ENCODE measurements at places on chromosomes 1 and 21.

DNA sequence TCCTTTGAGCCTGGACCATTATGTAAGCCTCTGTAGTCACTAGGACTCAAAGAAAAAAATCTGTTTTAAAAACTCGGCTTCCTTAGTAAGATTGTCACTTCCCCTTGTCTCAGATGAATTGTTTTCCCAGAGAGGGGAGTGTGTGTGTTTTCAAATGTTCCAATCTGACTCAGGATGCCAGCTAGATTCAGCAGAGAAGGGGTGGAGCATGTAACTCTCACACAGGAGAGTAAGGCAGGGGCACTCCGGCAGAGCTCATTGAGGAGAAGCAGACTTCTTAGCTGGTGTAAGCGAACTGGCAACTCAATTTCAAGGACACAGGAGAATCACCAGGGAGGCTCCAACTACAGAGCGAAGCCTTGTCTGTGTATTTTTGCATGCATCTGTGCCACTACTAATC is 623.2 kb downstream of the LMO4 start:
- DNase-seq: no peak

DNA sequence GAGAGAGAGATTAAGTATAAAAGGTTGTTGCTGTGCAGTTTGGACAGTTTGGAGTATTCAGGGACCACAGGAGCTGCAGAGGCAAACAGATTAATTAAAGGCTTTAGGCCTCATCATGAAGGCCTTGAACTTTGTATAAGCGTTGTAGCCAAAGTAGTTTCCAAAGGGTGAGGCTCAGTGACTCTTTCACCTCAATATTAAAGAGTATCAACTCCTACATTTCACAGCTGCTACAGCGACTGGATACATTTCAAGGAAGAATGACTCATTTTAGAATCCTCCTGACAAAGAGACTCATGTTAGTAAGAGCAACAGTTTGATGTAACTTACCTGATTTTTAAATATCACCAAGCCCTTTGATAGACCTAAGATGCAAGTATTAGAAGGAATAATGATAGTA is 355.5 kb downstream of the HLX start:
- no peak for DNase-seq

- no peak for DNase-seq
These were observed 25.7 kb downstream of the C21orf91 start for GRCh38 chr21:17793246-17794123.

DNA sequence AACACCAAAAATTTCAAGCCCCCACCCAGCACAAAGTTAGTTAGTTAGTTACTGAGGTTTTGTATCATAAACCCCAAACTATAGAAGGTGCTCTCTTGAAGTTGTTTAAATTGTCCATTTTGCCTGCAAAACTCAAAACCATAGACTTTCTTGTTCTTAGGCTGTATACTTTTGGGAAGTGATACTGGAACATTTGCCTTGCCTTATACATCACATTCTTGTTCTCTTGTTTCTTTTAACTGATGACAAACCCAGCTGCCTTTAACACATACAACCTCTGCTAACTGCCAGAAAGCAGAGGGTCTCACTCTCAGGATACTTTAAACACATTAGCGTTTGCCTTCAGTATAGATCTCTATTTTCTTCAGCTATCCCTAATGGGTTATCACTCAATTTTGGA is 570.5 kb downstream of the MRPL39 start:
- no peak for DNase-seq

DNA sequence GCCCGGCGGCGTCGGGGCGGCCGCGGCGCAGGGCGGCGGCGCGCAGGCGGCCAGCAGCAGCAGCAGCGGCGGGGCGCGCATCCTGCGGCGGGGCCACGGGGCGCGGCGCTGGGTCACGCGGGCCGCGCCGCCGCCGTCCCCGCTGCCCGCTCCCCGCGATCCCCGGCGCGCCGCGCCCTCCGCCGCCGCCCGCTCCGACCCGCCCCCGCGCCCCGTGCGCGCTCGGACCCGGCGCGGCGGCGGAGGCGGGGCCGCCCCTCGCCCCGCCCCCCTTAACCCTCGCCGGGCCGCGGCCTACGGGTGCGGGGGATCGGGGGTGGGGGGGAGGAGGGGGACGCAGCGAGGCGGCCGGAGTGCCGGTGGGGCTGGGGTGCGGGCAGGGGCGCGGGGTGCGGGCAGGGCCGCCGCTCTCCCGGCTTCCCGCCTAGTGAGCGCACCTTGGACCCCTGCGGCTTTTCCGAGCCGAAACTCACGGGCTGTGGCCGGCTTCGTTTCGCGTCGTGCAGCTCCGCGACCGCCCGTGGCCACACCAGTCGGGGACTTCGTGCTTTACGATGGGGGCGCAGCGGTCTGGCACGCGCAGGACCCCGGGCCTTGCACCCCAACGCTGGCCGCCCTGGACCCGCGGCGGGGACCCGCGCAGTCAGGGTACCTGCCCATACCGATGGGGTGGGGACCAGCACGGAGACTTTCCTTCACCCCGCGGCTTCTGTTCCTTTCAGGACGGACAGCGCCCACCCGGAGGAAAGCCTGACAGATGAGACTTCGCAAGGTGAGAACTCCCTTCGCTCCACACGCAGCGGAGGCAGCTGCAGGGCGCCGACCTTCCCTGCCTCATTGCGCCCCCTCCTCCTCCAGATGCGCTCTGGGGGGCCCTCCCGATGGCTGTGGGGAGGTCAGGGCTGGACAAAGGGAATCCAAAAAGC is at the start of gene FNDC10:
Gene FNDC10 (minus strand): TSS at position 201 of the 926 bp plus-strand sequence. CDS start 120 bp downstream, at position 81.
- DNase-seq: no peak

DNA sequence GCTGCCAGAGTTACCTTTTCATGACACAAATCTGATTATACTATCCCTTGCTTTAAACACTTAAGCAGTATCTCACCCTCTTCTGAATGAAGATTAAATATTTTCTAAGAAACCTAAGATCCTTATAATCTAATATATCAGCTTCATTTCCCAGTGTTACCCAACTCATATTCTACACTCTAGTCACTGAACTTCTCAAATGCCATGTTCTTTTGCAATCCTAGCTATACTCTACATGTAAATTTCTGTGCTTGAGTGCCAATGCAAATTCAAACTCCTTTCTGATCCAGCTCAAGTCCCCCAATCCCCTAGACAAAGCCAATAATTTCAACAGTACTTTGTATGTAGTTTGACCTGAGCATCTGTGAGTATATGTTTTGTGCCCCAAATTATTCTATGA is 293.9 kb downstream of the SDCCAG8 start:
- no peak for DNase-seq

DNA sequence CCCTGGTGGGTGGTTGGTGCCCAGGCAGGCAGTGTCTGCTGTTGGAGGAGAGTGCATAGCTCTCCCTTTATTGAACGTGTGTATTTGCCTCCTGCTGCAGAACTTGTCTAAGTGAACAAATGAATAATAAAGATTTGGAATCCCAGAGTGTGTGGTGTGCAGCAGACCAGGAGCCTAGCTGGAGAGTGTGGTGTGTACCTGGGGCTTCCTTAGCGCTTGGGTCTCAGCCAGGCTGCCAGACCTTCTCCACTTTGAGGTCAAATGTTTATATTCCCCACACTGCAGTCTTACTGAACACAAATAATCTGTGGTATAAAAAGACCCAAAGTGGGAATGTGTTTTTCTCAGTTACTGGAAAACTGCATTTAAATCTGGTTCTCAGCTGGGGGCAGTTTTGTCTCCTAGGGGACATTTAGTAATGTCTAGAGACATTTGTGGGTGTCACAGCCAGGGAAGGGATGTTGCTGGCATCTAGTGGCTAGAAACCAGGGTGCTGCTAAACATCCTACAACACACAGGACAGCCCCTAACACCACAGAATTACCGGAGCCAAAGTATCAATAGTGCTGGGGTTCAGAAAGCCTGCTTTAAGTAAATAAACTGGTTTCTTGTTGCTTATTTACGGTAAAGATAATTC is 23.6 kb downstream of the SLC37A1 start:
- no peak for DNase-seq

DNA sequence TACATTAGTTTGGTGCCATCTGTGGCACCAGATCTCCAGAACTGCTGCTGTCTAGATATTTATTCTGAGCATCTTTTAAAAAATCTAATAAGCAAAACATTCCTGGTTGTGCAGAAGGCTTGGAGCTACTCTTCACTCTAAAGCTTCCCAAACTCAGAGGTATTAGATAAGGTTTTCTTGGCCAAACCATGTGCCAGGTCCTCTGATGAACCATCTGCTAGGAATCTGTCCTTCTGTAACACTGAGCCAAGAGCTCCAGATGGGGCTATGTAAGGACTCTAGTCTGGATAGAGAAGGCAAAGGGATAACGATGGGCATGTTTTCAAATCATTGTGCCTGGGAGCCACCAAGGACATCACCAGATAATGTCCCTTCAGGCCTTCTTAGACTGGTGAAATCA is 410.6 kb downstream of the NTNG1 start:
- DNase-seq: no peak

DNA sequence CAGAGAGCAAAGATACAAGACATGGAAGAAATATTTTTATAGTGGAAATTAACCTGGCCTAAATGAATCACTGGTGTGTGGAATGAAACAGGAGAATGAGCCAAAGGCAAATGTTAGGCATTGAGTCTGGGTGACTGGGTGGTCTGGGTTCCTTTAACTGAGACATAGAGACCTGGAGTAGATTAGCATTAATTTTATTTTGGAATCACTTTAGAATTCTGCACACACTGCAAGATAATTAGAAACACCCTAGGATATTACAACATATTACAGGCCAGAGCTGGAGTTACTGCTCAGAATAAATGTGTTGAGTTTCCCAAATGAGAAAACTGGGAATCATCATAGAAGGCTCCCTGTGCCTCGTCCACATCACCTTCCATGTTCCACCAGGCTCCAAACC is 85.5 kb downstream of the PLPPR5 start:
- no peak for DNase-seq

DNA sequence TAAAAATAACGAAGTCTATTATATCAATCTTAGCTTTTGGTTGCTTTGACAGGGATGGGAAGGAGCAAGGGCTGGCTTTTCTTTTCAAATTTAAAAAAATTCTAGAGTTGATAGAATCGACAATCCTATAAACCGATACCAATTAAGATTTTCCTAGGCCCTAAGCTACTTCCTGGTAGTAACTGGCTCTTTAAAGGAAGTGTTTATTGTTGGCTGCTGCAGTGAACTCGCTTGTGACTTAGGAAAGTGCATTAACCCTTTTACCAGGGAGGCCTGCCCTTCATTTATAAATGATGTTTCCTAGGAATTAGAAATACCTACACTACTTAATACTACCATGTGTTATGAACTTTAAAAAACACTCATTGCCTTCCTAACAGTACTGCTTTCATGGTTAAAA is 33.2 kb downstream of the ATP5PF start:
- no peak for DNase-seq

DNA sequence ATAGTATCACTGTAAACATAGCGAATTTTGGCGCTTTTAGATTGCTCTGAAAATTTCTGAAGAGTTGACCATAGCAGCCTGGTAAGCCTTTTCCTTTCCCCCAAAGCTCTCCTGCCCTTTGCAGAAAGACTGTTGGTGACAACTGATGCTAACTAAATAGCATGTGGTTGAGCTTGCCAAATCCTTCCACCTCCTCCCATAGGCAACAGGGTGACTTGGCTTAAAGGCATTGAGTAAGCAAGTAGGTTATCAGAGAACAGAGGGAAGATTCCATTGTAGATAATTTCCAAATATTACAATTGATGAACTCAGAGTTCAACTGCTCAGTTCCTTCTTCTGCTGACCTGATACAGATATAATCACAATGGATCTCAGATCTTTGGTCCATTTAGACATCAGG is 19.9 kb upstream of the HMGCL start:
- DNase-seq: no peak

DNA sequence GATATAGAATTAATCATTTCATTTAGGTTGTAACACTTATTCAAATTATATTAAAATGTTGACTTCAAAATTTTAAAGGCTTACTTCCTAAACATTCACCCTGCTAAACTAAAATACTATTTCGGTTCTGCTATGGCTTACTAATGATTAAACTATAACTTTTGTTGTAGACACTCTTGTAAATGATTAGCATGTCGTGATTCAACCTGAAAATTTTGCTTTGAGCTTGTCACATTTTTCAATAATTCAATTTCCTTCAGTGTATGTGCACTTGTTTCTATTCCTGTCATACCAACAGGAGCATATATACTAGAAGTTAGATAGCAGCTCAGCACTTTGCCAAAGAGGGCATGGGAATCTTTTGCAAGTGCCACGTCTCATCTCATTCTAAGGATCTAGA is 1018.8 kb downstream of the AMY1C start:
- no peak for DNase-seq

DNA sequence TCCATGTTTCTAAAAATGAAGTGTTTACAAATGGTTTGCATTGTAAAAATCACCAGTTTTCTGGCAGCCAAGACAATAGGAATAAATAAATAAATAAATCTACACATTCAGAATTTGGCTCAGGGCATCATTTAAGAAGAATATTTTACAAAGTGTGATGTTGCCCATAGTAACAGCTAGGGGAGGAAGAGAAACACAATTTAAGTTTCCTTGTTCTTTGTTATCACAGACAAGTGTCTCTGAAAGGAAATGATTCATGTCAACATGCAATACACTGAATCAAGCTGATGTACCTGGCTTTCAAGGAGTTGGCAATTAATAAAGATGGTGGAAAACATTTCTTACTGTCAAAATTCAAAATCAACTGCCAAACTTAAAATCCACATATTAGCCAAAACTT is 74.7 kb downstream of the LHX8 start:
- no peak for DNase-seq

- peak; percentile 91 for DNase-seq
These were observed 17.9 kb downstream of the STK40 start for GRCh38 chr1:36367798-36368197.

- DNase-seq: no peak
These were observed 30.9 kb downstream of the PRSS38 start for GRCh38 chr1:227846265-227846858.

- DNase-seq: no peak
These were observed 838 bp upstream of the IBA57 start for GRCh38 chr1:228164561-228165371.

DNA sequence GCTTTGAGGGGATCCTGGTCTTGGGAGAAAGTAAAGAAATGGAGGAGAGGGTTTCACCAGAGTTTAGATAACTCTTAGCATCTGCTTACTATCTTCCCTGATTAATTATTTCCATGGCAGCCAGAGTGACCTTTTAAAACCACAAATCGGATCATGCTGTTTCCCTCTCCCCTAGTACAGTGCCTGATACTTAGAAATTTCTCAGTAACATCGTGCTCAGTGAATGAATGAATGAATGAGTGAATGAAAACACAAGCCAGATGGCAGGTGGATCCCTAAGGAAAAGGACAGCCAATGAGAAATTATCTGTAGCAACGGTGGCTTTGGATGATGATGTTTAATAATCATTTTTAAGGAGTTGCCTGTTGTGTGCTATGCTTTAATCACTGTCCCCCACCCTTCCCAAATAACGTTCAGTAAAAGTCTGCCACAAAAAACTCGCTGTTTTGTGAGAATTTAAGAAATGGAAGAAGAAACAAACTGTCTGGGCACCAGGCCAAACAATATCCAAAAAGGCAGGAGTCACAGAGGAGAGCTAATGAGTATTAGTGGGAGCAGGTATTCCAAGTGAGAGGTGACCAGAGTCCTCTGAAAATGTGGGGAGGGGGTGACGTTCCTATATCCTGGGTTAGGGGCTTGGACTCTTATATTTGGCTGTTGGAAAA is 737 bp upstream of the SMAP2 start:
- DNase-seq: no peak

- no peak for DNase-seq
These were observed 68.9 kb downstream of the NRIP1 start for GRCh38 chr21:14995695-14996490.

GRCh38 chr1:202145068-202145743 is 669 bp upstream of the ARL8A start:
- DNase-seq: no peak
